Hippocampal formation (tissue), 2 donors: ENCODE measurements at places on chromosomes 11 and 22.

- no peak for DNase-seq
These were observed 833 bp upstream of the ME3 start for GRCh38 chr11:86673055-86673843.

DNA sequence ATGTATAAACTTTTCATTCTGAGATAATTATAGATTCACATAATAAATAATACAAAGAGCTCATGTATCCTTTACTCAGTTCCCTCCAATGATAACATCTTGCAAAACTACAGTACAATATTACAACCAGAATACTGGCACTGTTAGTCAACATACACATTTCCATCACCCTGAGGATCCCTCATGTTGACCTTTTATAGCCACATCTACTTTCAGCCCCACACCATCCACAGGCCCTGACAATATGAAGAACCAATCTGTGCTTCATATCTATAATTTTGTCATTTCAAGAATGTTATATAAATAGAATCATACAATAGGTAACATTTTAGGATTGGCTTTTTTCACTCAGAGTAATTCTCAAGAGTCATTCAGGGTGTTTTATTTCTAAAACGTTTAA, 115.5 kb downstream of the MRTFA start:
- no peak for DNase-seq

GRCh38 chr11:75576499-75576918, 14.5 kb downstream of the SERPINH1 start:
- no peak for DNase-seq

- DNase-seq, result no peak
These were observed 4.3 kb upstream of the GALNT18 start for GRCh38 chr11:11626128-11626527.
